ENCODE measurements at places on chromosomes 1 and 21.

DNA sequence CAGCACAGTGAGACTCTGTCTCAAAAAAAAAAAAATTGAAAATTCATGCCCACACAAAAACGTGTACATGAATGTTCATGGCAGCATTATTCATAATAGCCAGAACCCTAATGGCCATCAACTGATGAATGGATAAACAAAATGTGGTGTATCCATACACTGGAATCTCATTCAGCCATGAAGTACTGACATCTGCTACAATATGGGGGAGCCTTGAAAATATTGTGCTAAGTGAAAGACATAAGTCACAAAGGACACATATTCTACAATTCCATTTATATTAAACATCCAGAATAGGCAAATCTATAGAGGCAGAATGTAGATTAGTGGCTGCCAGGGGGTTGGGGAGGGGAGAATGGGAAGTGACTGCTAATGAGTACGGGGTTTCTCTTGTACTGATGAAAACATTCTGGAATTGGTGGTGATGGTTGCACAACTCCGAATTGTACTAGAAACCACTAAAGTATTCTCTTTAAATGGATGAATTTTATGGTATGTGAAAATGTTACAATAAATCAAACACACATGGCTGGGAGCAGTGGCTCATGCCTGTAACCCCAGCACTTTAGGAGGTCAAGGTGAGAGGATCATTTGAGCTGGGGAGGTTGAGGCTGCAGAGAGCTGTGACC, 33.0 kb upstream of the KCNN3 start:
- no peak for DNase-seq

DNA sequence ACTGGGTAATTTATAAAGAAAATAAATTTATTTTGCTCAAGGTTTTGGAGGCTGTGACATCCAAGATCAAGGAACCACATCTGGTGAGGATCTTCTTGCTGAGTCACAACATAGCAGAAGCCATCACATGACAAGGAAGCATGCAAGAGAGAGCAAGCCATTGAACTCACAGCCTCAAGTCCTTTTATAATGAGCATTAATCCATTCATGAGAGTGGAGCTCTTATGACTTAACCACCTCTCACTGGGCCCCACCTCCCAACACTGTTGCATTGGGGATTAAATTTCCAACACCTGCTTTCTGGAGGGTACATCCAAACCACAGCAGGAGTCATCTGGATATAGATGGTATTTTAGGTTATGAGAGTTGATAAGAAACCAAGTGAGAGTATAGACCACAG, 20.6 kb upstream of the EGLN1 start:
- no peak for DNase-seq

GRCh38 chr21:40351006-40351405, 483.8 kb downstream of the PCP4 start:
- DNase-seq = no peak

DNA sequence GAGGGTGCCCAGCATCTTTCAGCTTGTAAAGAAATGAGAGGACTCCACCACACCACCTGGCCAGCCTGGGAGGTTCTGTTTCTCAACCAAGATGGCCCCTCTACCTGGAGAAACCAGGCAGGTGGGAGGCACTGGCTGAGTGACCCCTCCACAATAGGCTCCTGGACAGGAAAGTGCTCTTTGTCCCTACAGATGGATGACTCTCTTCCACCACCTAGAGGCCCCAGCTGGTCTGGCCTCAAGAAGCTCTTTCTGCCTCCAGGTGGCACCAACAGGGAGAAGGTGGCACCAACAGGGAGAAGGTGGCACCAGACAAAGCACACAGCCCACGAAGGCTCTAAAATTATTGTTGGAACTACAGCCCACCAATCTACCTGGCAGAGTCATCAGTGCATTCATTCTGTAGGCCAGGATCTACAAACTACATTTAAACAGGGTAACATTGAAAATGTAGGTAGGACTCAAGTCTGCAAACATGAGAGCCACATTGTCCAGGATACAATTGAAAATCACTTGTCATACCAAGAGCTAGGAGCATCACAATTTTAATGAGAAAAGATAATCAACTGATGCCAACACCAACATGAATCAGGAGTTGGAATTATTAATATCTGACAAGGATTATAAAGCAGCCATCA, 14.4 kb downstream of the TMPRSS3 start:
- DNase-seq = no peak

- DNase-seq = peak; percentile 33
Observed at GRCh38 chr1:225425201-225425786, 2.5 kb downstream of the LBR start.

DNA sequence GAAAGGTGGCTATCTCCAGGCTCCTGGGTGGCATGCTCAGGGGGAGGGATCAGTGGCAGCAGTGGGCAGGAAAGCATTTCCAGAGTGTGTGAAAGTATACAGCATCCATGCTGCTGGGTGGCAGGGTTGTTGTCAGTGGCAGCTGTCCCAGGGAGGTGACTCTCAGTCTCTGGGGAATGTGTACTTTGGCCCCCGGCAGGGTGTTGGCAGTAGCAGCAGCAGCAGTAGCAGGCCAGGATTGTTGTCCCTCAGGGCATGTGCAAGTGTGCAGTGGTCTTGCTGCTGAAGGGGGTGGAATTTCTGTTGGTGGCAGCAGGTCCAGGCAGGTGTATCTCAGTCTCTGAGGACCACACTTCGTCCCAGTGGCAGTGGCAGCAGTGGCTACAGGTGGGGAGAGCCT, 71.7 kb upstream of the GUCA2B start:
- DNase-seq = no peak

DNA sequence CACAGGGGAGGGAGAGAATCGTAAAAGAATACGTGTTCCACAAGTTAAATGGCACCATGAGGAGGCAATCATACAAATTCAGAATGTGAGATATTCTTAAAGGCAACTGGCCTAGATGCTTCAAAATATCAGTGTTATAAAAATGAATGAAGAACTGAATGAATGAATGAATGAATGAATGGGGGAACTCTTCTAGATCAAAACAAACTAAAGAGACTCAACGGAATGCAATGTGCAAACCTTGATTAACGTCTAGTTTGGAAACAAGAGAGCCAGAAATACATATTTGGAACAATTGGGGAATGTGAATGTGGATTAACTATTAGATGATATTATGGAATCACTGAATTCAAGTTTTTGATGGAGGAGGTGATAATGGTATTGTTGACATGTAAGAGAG, 16.8 kb downstream of the CFAP45 start:
- no peak for DNase-seq

GRCh38 chr21:42129300-42130266, 58.5 kb downstream of the UMODL1 start:
- DNase-seq = no peak

DNA sequence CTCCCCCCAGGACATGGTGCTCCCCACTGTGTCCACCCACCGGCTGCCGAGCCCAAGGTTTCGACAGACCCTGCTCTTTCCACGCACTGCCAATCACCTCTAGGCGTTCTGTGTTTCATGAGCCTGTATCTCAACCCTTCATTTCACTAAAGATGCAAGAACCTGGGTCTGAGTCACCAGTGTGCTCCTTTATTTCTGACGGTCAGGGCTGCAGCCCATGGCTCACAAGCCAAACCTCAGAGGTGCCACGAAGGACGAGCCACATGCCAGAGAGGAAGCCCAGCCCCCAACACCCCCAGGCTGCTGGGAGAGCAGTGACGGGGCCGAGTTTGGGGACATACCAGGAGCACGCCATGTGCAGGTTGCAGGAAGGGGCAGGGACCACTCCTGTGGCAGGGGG, 79.2 kb upstream of the ARHGEF16 start:
- DNase-seq = peak; percentile 12

GRCh38 chr1:16143566-16144324, 12.1 kb downstream of the EPHA2 start:
- peak; percentile 74 for DNase-seq

GRCh38 chr1:150309758-150310508, 11.4 kb upstream of the PRPF3 start:
- no peak for DNase-seq

- peak; percentile 19 for DNase-seq
Observed at GRCh38 chr1:146016891-146017290, 4.6 kb downstream of the HJV start.

DNA sequence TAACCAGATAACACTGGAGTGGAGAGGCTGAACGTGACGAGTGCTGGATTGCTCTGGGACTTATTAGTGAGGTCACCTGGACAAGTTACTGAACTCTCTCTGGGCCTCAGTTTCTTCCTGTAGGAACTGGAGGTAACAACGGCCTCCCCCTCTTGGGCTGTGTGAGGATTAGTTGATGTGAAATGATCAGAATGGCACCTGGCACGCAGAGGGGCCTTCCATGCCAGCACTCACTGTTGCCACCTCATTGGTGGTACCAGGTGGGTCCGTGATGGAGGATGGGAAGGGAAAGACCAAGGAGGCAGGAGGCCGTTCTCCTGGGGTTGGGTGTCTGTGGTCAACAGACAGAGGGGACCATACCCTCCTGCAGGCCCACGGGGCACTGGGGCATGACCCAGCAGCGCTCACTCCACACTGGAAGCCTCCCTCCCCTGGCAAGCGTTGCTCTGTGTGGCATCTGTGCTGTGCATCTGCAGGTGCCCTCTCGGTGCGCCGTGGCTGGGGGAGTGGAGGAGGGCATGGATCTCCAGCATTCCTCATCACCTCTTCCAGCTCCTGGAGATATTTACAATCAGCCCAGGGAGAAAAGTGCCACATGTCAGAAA, 349.5 kb upstream of the VAMP3 start:
- no peak for DNase-seq

GRCh38 chr1:205458777-205459566, 3.1 kb upstream of the BLACAT1 start:
- peak; percentile 28 for DNase-seq

Data from HFFc6 (cell line).